ENCODE measurements at places on chromosomes 1 and 21. TPM values are rescaled to one million over a fixed set of nuclear protein-coding genes. Genes with fewer than 3 reads are reported as not detected.
A peak's percentile ranks its signal among the peaks of the same experiment; 100 is the strongest.

- no peak for DNase-seq
Measured at GRCh38 chr1:162028726-162029125, 5.1 kb upstream of the OLFML2B start.

DNA sequence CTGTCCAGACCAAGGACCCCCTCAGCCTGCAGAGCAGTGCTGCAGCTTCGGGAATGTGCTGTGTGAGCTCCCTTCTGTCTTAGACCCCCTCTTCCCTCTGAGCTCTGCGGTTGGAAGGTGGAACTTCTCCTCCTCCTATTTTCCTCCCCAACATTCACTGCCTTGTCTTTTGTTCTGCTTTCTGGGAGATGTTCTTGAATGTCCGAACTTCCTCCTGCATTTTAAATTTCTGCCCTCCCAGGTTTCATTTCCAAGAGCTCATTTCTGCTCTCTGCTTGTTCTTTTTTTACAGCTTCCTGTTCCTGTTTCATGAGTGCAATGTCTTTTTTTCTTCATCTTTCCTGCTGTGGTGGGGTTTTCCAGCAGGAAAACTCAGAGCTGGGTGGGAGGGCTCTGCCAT lies 29.3 kb downstream of the RRP1 start:
- DNase-seq: no peak

DNA sequence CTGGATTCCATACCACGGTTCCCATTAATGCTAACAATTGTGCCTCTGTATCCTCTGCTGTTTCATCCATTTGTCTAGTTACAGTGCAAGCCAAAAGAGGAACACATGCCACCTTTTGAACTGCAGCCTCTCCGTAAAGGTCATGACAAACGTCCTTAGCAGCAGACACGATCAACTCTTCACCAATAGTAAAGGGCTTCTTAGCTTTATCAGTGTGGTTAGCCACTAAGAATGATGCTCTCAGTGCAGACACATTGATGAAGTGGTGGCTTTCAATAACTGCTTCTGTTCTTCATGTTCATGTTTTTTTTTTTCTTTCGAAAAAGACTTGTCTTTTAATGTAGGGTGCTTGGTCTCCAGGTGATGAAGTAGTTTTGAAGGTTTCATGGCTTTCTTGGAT lies 14.3 kb downstream of the XPR1 start:
- DNase-seq: no peak

GRCh38 chr1:98002288-98002687 lies 81.5 kb upstream of the DPYD start:
- no peak for DNase-seq

- DNase-seq: no peak
Measured at GRCh38 chr21:38987633-38988508, 182.1 kb downstream of the ETS2 start.

GRCh38 chr1:11731691-11732283 lies 4.1 kb upstream of the AGTRAP start:
- DNase-seq: no peak

- no peak for DNase-seq
Measured at GRCh38 chr1:218850367-218850766, 323.3 kb upstream of the LYPLAL1 start.

- peak; percentile 9 for DNase-seq
Measured at GRCh38 chr1:72557446-72558049, 275.2 kb upstream of the NEGR1 start.

GRCh38 chr1:151989211-151989862 lies 4.3 kb downstream of the S100A10 start:
- peak; percentile 84 for DNase-seq

- DNase-seq: no peak
Measured at GRCh38 chr1:159829273-159829634, 2.6 kb downstream of the SLAMF8 start.

- DNase-seq: no peak
Measured at GRCh38 chr1:94609619-94610018, 68.1 kb upstream of the F3 start.

DNA sequence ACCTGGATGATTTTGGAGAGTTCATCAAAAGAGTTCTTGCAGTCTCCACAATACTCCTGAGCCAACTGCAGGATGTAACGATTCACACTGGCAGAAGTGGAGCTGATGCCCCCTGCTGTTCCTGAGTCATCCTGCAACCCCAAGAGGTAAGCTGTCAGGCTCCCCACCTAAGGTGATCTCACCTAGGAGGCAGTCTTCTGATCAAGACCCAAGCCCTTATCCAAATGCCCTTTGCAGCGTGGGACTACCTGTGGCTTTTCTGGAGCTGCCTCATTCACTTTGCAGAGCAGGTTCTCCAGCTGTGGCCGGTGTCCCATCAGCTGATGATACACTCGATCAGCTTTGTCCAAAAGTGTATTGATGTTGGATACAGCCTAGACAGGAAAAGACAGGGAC lies 96.4 kb downstream of the UBR4 start:
- peak; percentile 51 for DNase-seq

- no peak for DNase-seq
Measured at GRCh38 chr1:64850846-64851245, 106.0 kb downstream of the RAVER2 start.

GRCh38 chr1:93345633-93346420 lies at the start of gene DR1:
TSS of gene DR1 (plus strand) at chr1:93345907. CDS start at chr1:93346646, 739 bp downstream.
- peak; percentile 95 for DNase-seq

Gene CNIH3
- 3.7 TPM for total RNA-seq

Gene CATSPER4
- total RNA-seq: 0.42 TPM

Gene IRF2BP2
- total RNA-seq: 113 TPM

Gene EXTL1
- total RNA-seq: 7.0 TPM

Gene PAQR7
- total RNA-seq: 10.7 TPM

Gene OLIG1
- not detected for total RNA-seq
